ENCODE measurements at places on chromosomes 3 and 15.

GRCh38 chr15:77807115-77807514 is 174.4 kb upstream of the LINGO1 start:
- DNase-seq = no peak

DNA sequence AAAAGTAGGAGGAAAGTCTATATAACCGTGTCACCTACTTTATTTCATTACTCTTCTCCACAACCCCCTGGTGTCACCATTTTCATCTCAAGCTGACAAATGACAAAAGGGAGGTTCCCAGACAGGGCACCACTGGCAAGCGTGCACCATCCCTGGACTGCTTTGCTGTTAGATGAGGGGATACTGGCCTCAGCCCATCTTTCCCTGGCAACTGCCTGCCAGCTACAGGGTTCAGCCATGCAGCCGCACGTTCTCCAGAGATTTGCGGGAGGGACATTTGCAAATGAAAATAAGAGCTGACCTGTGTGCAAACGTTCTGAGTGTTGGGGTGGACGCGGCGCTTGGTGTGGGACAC is 660 bp downstream of the UROC1 start:
- no peak for DNase-seq

DNA sequence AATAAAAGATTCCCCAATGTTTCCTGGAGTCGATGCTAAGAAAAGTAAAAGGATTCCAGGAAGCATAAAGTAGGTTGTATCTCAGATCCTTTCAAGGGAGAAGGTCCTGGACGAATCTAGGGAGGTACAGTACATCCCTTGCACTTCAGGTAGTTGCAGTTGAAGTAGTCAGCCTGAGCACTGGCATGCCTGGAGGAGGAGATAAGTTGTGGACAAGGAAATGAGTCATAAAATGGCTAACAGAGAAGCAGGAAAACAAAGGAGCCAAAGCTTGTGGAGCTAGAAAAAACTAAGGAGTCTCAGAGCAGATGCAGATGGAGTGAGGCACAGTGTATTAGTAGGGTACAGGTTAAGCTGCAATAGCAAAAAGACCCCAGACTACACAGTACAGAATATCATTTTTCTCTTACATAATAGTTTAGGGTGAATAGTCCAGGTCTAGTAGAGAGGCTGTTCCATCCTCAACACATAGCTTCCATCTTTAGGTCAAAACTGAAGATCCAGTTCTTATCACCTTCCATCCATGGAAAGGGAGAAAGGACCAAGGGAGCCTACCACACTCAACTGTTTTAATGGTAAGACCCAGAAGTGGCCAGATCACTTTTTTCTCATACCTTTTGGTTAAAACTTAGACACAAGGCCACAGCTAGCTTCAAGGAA is 41.3 kb downstream of the COL6A5 start:
- DNase-seq = no peak

DNA sequence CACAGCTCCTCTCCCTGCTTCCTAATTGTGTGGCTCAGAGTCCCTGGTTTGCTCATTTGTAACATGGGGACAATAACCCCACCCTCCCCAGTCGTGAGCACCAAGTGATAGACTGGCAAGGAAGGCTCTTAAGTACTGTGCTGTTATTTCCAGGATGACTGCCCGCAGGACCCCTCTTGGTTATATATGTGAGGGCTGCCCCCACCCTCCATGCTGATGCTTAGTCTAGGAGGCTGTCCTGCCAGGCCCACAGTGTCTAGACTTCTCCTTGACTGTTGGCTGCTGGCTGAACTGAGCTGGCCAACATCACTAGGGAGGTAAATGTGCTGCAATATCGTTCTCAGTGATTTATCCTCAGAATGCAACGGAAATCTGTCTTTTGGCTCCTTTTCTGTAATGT is 45.1 kb downstream of the RAB11A start:
- DNase-seq = no peak

- no peak for DNase-seq
Observed at GRCh38 chr3:48222616-48223513, at the start of gene CAMP. TSS of gene CAMP (plus strand) at chr3:48223495. CDS start at chr3:48223512, 17 bp downstream.

All from activated CD4-positive, CD25-positive, alpha-beta regulatory T cell treated with anti-CD3 and anti-CD28 coated beads, Interleukin-2, amount 50 U/mL, for 72 hours (primary cell).